Muscle of leg (tissue), 16 donors: ENCODE measurements at places on chromosomes 5 and 9. TPM values are rescaled to one million over a fixed set of nuclear protein-coding genes. Genes with fewer than 3 reads are reported as not detected.
A peak's percentile ranks its signal among the peaks of the same experiment; 100 is the strongest.

DNA sequence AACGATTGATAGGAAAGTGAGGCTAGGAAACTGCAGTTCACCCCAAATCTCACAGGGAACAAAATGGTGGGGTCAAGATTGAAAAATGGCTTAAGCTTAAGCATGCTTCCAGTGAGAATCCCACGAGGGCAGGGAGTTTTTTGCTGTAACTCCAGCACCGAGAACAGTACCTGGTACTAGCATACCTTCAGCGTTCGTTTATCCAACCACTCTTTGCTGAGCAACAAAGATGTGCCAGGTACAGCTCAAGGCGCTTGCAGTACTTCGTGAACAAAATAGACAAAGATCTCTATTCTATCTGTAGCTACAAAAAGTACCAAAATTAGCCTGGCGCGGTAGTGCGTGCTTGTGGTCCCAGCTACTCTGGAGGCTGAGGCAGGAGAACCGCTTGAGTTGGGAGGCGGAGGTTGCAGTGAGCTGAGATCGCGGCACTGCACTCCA lies 778 bp upstream of the PPP6C start:
- no peak for DNase-seq

DNA sequence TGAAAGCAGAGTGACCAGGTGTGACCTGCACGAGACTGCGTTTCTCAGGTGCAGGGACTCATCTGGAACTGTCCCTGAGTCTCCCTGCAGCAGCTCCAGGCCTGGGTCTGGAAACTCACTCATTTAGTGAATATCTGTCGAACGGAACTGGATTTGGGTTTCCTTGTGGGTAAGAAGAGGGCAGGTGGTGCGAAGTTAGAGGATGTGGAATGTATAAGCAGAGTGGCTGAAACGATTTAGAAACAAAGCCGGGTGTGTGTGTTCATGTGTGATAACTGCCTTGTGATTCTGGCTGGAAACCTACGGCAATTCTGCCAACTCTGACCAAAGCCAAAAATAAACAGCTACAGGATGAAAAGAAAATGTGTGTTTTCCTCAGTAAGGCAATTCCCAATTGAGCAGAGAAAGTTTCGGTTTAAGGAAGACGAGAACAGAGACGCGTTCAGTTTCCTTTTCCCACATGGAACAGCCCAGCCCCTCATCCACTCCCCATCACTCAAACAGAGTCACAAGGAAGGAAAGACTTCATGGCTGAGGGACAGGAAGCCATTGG lies 130.3 kb downstream of the NSG2 start:
- DNase-seq, result peak; percentile 86

GRCh38 chr5:78473751-78474150 lies 113.3 kb downstream of the SCAMP1 start:
- no peak for DNase-seq

DNA sequence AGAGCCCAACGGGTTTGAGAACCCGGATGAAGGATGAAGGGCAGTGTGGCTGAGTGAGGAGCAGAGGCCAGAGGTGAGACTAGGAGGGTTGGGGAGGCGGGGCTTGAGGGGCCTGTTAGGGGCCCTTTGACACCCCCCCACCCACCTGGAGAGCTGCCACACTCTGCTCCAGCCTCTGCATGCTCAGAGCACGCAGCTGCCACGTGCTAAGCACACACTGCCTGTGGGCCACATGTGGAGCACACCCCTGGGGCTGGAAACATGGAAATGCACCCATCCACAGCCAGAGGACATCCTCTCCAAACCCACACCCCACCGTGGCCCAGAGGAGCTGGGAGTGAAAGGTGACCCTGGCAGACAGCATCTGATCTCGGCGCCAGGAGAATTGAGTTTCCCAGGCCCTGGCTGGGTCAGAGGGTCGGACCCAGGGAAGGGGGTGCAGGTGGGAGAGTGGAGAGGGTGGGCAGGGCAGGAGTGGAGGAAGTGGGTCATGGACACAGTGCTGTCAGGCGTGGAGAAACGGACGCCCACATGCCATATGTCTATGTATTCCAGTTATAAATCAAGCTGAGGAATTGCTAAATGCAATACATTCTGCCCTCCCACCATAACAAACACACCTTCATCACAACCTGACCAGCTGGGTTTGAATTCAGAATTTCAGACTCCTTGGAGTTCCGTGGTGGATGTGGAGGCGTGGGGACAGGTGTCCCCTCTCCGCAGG lies 5.9 kb downstream of the DNM1 start:
- no peak for DNase-seq

- peak; percentile 7 for DNase-seq
Measured at GRCh38 chr9:9747787-9748186, 865.0 kb downstream of the PTPRD start.

- peak; percentile 18 for DNase-seq
Measured at GRCh38 chr5:178624631-178625546, 2.0 kb downstream of the CLK4 start.

GRCh38 chr5:141641634-141642267 lies 5.0 kb downstream of the RELL2 start:
- DNase-seq, result no peak

Gene ANKRD20A1
- 0.05 TPM for polyA plus RNA-seq

Gene F12
- 0.67 TPM for polyA plus RNA-seq

Gene C9orf50
- polyA plus RNA-seq, result not detected

Gene C7
- polyA plus RNA-seq, result 0.80 TPM
